LNCaP clone FGC (cell line): ENCODE measurements at places on chromosomes 12 and 14.

- DNase-seq, result no peak
Measured at GRCh38 chr14:100856056-100856950, 30.4 kb downstream of the MEG3 start.

GRCh38 chr12:124140944-124141486 lies 153.9 kb upstream of the RFLNA start:
- DNase-seq, result no peak

GRCh38 chr12:69540987-69541386 lies 44.3 kb upstream of the CCT2 start:
- no peak for DNase-seq

DNA sequence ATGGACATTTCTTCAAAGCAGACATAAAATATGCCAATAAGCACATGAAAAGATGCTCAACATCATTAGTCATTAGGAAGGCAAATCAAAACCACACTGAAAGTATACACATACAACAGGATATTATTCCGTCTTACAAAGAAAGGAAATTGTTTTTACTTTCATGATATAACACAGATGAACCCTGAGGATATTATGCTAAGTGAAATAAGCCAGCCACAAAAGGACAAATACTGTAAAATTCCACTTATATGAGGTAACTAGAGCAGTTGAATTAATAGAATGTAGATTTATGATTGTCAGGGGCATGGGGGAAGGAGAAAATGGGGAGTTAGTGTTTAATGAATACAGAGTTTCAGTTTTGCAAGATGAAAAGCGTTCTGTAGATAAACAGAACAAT lies 4.2 kb downstream of the ACYP1 start:
- no peak for DNase-seq

- DNase-seq, result no peak
Measured at GRCh38 chr12:130185455-130186391, 23.5 kb downstream of the FZD10 start.
